ENCODE measurements at places on chromosomes 5 and 9.

GRCh38 chr9:17622141-17622540 lies 43.3 kb downstream of the SH3GL2 start:
- no peak for DNase-seq

DNA sequence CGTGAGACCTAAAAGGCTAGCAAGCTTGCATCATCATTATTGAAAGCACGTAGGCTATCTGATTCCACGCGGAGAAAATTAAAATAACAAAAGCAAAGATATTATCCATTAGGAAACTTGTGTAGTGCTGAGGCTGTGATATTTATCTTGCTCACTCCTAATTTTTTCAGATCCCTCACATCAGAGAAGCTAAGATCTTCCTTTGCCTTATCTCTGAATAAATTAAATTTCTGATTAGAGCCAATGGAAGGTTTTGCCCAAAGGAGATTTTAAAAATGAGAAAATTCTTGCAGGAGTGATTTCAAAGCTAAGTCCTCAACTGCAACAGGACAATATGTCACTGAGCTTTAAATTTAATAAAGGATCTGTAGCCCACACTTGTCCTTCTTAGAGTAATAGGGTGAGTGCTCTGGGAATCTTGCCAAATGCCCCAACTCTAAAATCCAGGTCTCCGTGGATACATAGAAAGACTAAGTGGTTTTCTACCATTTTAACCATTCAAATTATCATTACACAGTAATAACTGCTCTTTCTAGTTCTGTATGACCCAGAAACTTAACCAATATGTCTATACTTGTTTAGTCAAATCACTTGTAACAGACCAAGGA lies 295.0 kb downstream of the CAAP1 start:
- no peak for DNase-seq

DNA sequence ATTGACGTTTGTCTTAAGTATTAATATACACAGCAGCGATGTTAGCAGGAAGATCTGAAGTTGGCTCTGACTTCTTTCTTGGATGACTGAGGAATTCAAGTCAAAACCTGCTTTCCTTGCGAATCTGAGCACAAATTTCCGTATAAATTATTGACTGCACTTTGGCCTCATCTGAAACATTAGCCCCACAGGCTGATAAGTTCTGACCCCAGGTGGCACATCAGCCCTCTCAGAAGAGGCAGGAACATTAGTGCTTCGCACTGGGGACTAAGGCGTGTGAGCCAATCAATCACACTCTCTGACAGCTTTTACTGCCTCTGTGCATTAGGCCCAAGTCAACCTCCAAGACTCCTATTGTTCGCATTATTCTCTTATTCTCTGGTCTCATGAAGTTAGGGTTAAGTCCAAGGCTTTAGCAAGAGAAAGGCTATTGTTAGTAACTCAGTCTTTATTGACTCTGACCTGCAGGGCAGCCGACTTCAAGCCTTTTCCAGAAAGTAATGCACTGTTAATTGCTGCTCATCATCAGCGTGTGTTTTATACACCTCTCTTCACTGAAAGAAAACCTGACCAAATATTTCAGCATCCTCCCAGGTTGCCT lies 84.2 kb downstream of the ZNF608 start:
- no peak for DNase-seq

- no peak for DNase-seq
Measured at GRCh38 chr5:93911609-93912008, 170.2 kb upstream of the POU5F2 start.
